Amniotic stem cell (primary cell): ENCODE measurements at places on chromosomes 1 and 21.

DNA sequence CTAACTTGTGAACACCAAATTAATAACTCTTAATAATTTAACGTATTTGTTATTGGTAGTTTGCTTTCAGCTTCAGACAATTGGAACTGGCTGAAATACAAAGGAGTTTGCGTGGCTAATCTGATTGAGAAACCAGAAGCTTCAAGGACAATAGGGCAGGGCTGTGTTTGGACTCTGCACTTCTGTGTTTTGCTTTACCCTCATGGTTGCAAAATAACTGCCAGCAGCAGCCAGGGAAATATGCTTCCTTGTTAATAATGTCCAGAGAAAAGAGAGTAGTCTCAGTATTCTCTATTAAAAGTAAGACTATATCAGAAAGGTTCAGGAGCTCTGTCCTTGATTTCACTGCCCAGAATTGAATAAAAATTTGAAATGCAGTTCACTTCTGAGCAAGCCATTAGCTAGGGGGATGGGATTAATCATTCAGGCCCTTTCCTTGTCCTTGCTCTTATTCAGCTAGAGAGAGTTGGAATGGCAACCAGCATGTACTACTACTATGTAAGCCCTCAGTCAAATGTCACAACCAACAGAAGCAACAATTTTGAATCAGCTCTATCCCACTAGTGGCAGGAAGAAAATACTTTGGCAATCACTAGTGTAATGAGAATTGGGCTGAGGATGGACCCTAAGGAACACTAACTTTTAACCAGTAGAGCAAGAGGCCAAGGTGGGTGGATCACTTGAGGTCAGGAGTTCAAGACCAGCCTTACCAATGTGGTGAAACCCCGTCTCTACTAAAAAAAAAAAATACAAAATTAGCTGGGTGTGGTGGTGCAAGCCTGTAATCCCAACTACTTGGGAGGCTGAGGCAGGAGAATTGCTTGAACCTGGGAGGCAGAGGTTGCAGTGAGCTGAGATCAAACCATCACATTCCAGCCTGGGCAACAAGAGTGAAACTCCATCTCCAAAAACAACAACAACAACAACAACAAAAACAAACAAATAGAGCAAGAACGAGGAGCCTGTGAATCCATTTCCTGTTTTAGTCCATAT is 76.8 kb downstream of the POU2F1 start:
- DNase-seq: no peak

GRCh38 chr1:223771814-223772770 is 59.8 kb downstream of the CAPN2 start:
- peak; percentile 62 for DNase-seq

- DNase-seq: no peak
These were observed 63.7 kb upstream of the IGSF5 start for GRCh38 chr21:39681257-39681656.

GRCh38 chr1:47439819-47440598 is 2.2 kb downstream of the FOXD2 start:
- DNase-seq: no peak

- no peak for DNase-seq
These were observed 259.8 kb upstream of the CAMK1G start for GRCh38 chr1:209323743-209324142.

DNA sequence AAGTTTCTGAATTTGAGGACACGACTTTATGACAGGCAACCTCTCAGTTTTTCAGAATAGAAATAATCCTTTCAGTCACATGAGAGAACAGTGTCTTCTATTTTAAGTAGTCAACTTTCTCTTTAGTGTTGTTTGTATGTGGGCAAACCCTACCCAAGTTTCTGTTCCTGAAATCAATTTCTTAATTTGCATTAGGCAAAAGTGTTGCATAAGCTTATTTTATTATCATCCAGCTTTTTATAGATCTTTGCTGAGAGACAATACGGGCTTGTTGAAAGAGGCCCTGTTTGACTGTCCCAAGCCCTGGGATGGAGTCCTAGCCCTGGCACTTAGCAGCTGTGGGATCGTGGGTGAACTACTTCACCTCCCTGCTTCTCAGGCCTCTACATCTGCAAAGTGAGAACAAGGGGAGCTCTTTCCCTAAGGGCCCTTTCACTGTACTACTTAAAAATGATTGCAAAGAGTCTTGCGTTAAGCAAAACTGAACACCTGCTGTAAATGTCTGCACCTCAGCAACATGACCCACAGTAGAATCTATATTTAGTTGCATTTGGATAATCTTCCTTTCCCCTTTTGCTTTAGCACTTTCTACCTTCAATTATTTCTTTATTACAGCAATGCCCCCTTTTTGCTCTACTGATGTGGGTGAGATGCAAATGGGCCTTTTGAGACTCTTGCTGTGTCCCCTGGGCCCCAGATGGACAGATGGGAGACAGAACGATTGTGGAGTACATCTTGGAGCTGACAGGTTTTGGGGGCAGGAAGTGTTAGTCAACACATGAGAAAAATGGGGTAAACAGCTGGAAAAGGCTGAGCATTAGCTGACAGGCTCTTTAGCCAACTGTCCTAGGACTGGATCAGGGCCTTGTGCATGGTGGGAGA is 41.0 kb upstream of the SCAF4 start:
- DNase-seq: no peak

DNA sequence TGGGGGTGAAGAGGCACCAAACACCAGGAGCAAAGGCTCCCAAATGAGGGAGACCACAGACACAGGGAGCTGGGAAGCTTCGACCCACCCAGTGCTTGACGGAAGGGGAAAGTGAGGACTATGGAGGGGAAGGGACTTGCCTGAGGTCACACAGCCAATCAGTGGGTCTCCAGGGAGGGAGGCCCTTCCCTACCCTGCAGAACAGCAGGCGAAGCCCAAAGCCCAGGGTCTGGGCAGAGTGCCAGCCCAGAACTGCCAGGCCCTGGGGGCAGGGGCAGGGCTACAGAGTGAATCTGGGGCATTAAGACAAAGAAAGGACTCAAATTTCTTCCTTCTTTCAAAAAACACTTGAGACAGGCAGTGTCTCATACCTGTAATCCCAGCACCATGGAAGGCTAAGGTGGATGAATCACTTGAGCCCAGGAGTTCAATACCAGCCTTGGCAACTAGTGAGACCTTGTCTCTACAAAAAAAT is 45.5 kb upstream of the ECE1 start:
- no peak for DNase-seq

GRCh38 chr1:53255031-53255430 is 16.7 kb upstream of the MAGOH start:
- DNase-seq: no peak

- no peak for DNase-seq
These were observed 126.5 kb downstream of the ADSS2 start for GRCh38 chr1:244325056-244325758.

DNA sequence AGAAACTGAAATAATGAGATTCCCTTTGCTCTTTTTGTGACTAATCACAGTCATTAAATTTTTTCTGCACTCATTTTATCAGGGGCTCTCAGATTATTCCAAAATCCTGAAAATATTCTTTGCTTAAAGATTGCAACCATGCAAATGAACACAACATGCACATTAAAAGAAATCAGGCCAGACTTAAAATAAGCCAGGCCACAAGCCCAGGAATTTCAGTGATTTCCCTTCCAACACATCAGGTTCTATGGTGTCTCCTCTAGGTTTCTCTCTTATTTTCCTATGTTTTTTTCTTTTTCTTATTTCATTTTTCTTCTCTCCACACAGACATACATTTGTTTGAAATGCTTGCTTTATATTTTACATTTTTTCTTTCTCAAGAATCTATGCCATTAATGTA is 65.3 kb downstream of the NIBAN1 start:
- DNase-seq: no peak

DNA sequence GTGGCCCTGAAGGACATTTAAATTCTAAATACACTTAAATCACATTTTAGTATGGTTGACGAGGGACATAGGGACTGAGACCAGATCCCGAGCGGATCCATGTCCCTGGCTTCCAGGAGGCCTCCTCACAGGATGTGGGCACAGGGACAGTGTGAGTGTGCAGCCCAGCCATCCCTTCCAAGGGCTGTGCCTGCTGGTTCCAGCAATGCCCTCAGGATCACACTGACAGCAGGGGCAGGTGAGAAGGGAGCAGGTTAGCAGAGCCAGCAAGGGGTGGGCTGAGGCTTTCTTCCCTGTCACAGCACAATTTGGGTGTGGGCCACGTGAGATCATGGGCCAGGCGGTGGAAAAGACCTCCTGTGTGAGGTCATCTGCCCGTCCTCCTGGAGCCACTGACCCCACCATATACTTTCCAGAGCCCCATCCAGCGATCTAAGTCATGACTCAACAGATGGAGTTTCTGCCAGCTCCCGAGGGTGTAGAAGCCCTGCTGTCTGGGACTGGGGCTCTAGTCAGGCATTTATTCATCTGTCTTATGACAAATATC is 37.0 kb upstream of the PRSS38 start:
- DNase-seq: peak; percentile 18

DNA sequence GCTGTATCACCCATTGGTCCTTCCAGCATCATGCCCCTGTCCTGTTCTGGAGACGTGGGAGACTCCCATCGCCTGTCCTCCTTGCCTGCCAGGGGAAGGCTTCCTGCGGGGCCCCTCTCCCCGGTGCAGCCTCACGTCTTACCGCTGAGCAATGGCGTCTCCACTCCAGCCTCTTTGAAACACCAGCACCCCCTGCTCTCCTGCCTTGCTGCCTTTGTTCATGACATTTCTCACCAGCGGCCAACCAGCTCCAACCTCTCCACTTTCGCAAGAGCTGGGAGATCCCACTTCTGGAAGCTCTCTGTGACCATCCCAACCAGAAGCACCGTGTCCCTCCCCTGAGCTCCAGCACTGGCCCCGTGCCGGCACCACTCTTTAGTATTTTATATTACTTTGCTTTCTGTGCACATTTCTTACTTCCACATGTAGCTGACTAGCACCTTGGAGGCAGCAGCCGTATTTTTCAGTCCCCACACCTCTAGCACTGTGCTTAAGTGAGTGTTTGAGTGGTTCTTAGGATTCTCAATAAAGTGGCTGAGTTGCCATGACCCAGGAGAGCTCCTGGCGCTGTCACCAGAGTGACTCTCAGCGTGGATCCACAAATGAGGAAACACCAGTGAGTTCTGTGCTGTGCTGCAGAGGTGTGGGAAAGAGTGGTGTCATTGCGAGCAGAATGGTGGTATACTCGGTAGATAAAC is 83.5 kb downstream of the ATP5PO start:
- no peak for DNase-seq

- DNase-seq: no peak
These were observed 415 bp upstream of the F11R start for GRCh38 chr1:161021165-161021969.

GRCh38 chr1:223887747-223888418 is 42.1 kb upstream of the TP53BP2 start:
- DNase-seq: peak; percentile 94

- DNase-seq: no peak
These were observed 973.5 kb upstream of the B3GALT2 start for GRCh38 chr1:194159941-194160340.

- DNase-seq: no peak
These were observed 136.3 kb downstream of the DUSP10 start for GRCh38 chr1:221605569-221605968.

- DNase-seq: no peak
These were observed 206.5 kb upstream of the ADGRL2 start for GRCh38 chr1:81594206-81594605.

DNA sequence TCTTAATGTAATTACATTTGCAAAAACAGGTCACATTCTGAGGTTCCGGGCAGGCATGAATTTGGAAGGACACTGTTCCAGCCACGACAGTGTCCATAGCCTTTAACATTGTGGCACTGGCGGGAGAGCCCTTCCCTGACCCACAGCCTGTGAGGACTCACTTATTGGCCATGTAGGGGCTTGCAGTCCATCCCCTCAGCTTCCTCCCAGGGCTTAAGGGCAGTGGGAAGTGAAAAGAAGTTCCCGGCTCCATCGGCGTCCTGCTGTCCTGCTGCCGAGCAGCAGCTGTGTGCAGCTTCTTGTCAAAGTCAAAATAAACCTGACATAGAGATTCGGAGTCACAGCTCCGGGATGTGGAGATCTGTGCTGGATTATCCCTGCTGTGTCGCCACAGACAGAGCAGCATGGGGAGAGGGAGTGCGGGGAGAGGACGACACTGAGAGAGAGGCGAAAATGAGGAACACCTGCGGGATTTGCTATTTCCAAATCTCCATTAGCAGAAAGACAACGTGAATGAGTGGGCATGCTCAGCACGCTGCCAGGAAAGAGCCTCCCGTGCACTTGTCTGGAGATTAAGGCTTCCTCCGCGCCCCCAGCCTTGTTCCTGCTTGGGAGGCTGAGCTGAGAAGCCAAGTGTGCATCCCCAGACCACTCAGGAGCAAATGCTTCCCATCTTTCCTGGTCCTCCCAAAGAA is 260.3 kb downstream of the ASTN1 start:
- DNase-seq: no peak

DNA sequence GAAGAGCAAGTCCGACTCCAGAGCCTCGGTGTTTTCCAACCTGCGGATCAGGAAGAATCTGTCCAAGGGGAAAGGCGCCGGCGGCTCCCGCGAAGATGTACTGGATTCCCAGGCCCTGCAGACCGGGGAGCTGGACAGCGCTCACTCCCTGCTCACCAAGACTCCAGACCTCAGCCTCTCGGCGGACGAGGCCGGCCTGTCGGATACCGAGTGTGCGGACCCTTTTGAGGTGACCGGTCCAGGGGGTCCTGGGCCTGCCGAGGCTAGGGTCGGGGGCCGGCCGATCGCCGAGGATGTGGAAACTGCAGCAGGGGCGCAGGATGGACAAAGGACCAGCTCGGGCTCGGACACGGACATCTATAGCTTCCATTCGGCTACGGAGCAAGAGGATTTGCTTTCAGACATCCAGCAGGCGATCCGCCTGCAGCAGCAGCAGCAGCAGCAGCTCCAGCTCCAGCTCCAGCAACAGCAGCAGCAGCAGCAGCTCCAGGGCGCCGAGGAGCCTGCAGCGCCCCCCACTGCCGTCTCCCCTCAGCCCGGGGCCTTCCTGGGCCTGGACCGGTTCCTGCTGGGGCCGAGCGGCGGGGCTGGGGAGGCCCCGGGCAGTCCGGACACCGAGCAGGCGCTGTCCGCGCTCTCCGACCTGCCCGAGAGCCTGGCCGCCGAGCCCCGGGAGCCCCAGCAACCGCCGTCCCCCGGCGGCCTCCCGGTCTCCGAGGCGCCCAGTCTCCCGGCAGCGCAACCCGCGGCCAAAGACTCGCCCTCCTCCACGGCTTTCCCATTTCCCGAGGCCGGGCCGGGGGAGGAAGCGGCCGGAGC is 827 bp downstream of the FMN2 start:
- DNase-seq: peak; percentile 58

- DNase-seq: no peak
These were observed 5.4 kb upstream of the COQ8A start for GRCh38 chr1:226934483-226935237.

DNA sequence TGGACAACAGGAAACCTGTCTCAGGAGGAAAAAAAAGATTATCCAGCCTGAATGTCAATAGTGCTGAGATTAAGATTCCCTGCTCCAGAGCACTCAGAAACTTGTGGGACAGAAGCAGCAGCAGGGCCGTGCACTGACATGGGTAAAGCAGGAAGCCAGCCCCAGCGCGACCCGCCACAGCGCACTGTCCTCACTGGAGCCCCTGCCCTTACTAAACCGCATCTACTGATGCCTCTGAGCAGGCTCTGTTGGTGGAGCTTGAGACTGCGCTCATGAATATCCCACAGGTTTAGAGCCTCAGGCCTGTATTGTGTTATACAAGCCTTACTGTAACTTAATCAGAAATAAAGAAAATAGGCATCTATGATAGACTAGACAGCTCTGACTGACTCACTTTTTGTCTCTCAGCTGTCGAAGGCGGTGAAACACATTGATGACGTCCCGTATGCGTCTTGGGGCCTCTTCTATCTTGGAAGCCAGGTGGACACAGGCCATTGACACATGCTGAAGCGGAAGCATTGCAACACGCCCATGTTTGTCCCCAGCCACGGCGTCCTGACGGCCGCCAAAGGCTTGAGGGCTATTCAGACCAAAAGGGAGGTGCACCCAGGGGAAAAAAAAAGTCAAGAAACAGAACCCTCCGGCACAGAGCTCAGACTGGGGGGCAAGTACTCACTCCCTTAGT is 1.2 kb downstream of the CCNL2 start:
- DNase-seq: no peak
